Fibroblast of skin of right quadriceps (primary cell): ENCODE measurements at places on chromosomes 3 and 15.

DNA sequence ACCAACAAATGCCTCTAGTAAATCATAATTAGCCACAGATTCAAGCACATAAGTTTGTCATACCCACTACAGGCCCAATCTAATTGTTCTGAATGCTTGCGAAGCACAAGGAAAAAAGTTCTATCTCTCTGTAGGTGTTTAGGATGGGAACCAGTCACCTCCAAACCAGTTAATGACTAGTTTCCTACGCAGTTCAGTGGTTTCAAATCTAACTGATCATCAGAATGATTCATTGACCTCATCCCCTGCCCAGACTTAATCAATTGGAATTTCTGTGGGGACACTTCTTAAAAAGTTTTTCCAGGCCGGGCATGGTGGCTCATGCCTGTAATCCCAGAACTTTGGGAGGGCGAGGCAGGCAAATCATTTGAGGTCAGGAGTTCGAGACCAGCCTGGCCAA is 24.3 kb upstream of the MASP1 start:
- peak; percentile 61 for DNase-seq

DNA sequence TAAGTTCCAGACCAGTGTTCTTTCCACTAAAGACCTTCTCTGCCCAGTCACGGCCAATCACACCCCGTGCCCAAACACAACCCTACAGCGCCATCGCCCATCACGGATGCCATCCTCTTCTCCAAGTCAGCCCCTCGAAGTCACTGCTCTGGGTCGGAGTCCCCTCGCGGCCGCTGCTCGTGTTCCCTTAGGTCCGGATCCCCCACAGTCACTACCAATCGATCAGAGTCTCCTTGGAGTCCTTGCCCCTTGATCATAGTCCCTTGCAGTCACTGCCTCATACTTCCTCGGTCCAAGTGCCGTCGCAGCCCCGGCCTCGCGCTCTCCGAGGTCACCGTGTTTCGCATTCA is 461 bp downstream of the PCYT1A start:
- DNase-seq, result no peak

DNA sequence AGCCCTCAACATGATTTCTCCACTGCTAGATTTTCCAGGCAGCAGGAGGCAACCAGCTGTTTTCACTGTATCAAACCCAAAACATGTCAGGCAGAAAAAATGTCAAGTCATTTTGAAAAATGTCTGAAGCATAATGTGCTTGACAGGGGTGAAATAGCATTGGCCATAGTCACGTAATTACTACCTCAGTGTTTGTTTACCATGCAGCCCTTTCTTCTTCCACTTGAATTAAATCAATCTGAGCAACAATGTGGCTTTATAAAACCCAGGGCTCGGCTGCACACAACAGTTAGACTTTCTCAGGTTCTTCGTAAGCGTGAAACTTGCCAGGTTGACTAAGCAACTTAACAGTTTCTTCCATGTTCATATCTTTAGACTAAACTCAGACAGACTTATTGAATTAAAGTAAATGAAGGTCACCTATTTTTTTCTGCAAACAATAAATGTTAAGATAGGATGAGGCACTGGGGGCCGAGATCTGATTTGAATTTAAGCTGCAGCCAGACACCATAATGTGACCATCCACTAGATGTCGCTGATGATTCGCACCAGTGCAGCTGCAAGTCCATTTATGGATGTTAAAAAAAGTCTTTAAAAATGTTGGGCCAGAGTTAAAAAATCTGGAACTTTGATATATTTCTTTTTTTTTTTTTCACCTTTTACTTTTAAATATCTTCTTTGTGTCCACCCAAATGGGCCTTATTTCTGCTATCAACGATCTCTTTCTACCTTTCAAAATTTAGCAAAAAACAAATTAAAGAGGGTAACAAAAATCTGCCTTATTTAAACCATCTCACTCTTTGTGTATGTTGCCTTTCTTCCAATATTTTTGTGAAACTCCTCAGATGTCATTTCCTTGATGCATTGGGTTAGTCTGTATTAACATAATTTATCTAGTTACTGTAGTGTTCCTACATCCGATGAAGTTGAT is 305.9 kb downstream of the CACNA2D3 start:
- peak; percentile 77 for DNase-seq

DNA sequence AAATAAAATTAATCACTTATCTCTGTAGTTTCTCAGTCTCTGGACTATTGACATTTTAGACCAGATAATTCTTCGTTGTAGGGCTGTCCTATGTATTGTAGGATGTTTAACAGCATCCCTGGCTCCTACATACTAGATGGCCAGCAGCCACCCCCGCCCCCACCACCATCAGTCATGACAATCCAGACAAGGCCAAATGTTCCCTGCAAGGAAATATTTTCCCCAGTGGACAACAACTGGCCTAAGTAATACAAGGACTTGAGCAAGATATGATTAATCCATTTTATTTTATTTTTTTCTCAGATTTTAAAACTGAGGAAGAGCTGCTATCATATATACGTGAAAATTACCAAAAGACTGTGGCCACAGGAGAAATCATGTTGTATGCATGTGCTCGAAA is 23.8 kb downstream of the TICRR start:
- no peak for DNase-seq

DNA sequence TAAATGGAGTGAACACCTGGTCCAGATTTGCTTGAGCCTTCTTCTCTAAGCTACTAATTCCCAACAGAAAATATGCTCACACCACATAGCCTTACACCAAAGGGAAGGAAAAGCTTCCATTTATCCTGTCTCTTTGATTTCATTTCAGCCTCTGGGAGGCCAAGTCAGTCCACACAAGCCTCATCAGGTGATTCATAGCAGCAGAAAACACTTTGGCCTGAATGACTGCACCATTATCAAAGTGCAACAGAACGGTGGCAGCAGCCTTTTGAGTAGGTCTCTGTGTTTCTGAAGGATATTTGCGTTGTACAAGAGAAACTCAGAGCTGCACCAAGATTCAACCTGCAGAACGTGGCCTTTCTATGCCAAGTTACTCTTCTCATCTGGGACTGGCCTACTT is 46.6 kb upstream of the SNRK start:
- DNase-seq, result no peak

GRCh38 chr3:120648290-120648689 is 33.7 kb downstream of the HGD start:
- DNase-seq, result no peak

DNA sequence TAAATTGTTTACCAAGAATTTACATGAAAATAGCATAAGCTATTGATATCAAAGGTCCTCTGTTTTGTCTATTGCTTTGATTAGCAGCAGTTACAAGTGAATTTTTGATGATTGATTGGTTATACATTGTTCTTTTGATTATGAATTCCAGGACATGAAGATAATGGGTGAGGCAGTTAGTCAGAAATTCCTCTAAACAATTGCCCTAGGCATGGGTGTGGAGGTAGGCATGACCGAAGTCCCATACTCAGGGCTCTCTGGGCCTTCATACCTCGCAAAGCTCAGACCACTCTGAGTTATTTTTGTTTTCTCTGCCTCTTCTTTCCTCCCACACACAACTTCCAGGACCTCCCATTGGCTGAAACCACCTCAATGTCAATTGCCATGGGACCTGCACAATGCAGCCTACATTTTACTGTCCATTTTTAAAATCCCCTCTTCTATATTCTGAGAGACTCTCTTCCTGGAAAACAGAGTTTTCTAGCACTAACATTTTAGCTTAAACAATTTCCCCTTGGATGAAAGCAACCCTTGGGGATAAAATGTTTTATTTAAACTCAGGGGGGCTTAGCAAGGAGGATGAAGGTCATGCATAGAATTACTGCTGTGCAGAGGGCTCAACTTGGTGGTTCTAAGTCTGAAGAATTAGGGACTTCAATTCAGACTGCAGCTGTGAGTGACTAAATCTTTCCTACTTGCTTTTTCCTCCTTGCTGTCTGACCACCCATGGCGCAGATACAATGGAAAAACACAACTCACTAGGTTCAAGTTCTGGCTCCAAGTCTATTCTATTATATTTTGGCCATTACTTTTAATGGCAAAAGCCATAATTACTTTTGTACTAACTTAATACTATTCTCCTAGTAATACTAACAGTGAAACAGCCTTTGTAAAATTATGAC is 594.8 kb downstream of the NTRK3 start:
- DNase-seq, result no peak

DNA sequence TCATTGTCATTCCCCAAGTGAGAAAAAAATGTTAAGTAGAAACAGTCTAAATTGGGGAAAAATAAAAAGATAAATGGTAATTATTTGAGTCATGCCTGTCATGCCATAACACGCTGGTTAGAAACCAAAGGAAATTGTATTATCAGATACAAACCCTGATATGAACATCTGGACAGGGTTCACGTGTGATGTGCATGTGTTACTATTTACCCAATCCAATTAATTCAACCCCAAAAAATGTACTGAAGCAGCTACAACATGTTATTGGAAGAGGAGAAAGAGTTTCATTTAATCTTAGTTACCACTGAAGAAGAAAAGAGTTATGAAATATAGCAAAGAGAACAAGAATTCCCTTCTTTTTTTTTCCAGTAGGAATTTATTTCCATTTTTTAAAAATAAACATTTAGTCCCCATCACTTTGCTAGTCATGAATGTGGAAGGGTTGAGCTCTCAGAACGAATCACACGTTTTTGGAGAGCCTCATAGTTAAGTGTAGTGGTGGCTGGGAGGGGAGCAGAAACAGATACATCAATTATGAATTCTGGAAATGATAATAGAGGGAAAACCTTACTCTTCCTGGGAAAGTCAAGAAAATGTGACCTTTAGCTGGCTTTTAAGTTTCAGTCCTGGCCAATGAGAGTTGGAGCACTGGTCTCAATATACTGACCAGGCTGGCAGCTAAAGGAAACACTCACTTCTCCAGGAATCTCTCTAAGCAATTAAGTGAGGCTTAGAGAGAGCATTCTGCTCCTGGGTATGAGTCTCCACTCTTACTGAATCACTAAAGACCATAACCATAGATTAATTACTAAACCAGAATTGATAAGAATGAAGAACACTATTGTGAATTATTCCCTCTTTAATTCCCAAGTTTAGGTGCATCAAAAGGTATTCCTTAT is 796.5 kb downstream of the GRM7 start:
- no peak for DNase-seq

GRCh38 chr3:195597229-195597628 is 13.5 kb upstream of the APOD start:
- no peak for DNase-seq

- peak; percentile 41 for DNase-seq
Observed at GRCh38 chr15:96421178-96421601, 90.7 kb downstream of the NR2F2 start.

DNA sequence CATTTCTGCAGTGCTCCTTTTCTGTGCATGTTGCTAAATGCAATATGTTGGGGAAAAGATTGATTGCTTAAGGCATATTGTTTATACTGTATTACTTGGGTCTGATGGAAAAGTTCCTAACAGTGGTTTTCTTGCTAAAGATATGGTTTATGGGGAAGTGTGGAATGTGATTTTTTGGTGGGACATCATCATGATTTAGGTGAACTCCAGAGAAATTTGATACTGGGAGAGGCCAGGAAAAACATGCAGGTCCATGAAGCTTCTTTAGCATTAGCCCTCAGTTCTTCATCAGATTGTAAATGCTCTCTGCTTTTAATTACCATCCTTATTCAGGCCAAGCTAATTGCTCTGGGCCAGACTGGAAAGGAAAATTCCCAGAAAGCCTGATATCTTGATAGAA is 147.5 kb downstream of the LRTM1 start:
- peak; percentile 80 for DNase-seq

DNA sequence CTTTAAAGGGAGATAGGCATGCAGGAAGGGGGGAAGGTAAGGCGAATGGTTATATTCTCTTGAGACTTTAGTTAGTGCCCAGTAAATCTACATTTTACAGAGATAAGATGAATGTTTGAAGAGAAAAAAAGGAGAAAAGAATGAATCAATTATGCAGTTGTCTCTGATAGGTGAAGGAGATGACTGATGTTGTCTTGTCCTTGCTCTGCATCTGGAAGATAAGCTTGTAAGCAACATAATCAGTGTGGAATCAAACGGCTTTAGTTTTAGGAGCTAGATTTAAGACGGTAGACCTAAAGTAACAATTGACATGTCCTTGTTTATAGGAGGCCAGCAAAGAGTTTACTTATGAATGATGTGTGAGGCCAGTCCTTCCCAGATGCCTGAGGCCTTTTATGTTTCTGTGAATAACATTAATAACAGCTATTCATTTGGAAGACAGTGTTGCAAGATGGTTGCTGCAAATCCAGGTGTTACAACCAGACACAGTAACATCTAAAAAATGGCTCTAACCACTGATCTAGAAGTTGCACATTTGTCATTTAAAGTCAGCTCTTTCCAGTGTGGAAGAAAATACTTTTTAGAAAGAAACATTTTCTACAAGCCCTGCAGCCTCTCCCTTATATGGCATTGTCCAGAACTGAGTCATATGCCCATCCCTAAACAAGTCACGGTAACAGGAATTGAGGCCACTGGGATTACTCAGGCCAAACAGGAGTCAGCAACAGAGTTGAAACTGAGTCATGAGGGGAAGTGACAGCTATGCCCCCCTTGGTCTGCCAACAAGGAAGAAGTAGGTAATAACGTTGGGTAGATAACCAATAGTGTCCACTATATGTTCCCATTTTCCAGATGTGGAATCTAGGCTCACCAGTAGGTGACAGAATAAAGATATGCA is 77.5 kb upstream of the FBN1 start:
- DNase-seq, result peak; percentile 72

- DNase-seq, result no peak
Observed at GRCh38 chr15:33671456-33671855, 296.8 kb upstream of the CHRM5 start.

GRCh38 chr3:5188419-5189221 is 1.1 kb downstream of the EDEM1 start:
- DNase-seq, result peak; percentile 18

- DNase-seq, result no peak
Observed at GRCh38 chr3:133329626-133330025, 70.2 kb upstream of the BFSP2 start.

DNA sequence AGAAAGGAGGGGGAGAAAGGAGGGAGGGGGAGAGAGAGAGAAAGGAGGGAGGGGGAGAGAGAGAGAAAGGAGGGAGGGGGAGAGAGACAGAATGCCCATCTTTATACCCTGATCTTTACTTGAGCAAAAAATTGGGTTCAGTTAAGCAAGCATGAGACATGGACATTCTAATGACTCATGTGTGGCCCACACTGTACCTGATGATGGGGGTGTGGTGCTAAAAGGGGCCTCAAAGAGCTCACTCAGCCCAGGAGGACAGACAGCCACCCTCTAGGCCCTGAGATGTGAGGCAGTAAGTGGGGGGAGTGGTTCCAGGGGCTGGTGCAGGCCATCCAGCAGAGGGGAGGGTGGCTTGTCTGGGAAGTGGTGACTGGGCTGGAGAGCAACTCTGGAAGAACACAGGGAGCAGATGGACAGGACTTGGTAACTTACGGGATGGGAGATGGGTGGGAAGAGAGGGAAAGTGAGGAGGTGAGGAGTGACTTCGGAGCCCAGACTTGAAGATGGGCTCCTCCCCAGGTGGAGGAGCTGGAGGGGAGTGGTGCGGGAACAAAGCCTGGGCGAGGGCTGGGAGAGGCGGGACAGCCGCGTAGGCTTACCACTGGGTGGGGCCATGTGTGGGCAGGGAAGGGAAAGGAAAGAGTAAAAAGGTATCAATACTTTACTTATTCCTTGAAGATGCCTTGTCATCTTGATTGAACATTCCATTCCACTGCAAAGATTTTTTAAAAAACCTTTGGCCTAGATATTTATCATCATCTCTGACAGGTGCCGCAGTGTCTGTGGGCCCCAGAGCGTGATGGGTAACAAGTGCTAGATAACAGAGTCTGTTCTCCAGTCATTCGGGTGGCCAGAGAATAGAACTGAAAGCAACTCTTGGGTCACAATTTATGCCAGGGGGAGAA is 32.3 kb downstream of the TSPAN3 start:
- DNase-seq, result no peak

- DNase-seq, result no peak
Observed at GRCh38 chr3:113428581-113428980, 12.7 kb downstream of the CFAP44 start.
